BJ (cell line): ENCODE measurements at places on chromosomes 4 and X.

- no peak for DNase-seq
Observed at GRCh38 chrX:53312946-53313727, 31.8 kb upstream of the IQSEC2 start.

DNA sequence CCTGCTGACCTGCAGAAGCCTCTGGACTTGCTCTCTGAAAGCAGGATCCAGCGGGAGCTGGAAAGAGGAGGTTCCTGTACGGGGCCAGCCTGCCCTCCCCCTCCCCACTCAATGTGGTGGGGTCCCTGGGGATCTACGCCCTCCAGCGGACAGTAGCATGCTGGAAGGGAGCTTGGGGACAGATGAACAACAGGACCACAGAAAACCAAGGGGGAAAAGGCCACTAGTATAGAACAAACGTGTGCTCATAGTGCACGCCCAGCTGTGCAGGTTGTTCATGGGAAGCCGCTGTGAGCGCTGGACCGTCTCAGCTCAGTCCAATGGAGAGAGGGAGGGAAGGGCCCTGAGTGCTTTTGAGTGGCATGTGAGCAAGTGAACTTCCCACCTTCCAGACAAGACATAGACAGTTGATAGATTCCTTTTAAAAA, 15.8 kb downstream of the HMX1 start:
- no peak for DNase-seq

- no peak for DNase-seq
Observed at GRCh38 chr4:8374851-8375649, 65.5 kb downstream of the ACOX3 start.

- DNase-seq = no peak
Observed at GRCh38 chr4:138003248-138003647, 238.9 kb downstream of the SLC7A11 start.

- peak; percentile 50 for DNase-seq
Observed at GRCh38 chr4:144658903-144659302, 12.9 kb downstream of the HHIP start.

DNA sequence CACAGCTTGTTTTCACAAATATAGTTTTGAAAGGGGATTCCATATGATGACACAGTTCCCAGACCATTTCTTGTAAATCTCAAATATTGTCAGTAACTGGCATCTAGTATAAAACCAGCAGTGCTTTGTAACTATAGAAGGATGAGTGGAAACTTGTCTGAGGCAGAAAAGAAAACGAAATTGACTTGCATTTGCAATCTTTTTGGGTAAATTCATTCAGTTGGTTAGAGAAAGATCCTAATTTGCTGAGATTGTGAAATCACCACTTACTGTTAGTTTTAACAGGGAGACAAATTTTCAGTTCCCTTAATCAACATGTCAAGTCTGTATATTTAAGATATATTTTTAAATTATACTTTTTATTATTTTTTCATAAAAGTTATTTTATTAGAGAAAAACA, 71.5 kb upstream of the VEGFC start:
- DNase-seq = no peak

GRCh38 chrX:29478336-29479069, 736.9 kb upstream of the MAGEB2 start:
- no peak for DNase-seq

DNA sequence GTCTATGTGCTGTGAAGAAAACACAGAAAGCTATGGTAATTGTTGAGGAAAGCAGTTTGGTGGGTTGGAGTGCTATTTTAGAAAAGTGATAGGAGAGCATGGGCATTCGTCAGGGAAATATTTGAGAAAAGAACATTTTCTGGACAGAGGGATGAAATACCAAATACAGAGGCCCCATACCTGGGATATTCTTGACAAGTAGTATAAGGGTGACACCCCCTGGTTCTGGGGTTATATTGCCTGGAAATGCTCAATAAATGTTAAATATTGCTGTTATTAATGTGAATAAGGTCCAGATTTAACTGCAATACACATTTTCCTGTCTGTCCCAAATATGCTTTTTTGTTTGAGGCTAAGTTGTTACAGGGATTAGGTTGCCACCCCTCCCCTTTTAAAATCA, 42.9 kb downstream of the WWC2 start:
- DNase-seq = no peak

DNA sequence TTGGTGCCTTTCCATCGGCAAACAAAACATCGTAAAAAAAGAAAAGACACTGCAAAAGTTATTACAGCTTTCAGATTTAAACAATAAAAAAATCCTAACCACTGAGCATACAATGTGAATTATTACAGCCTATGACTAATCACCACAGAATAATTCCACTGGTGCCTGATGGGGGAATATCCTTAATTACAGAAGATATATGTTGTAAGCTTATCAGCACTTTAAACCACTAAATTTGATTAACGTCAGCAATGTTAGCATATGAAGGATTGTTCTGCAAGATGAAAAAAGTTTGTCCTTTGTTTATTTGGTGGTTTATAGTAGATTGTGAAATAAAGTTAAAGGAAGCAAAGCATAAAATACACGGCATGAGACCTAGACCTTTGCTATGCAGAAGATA, 210.2 kb upstream of the ADAMTS3 start:
- peak; percentile 31 for DNase-seq

- no peak for DNase-seq
Observed at GRCh38 chrX:46812445-46812844, 24.4 kb upstream of the RP2 start.

DNA sequence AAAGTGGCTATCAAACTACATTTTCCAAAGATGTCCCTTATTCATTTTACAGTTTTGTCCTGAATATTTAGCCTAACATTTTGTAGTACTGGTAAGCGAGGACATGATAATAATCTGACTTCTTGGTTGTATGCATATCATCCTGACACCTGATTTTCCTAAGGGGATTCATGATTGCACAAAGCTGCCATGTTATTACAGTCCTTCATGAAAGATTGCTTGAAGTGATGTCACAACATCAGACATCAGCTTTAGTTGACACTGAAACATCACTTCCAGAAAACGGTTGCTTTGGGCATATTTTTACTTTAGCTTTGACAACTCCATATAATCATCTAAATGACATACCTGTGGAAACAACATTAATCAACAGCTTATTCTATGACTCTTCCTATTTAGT, 188.7 kb upstream of the PABPC4L start:
- no peak for DNase-seq

DNA sequence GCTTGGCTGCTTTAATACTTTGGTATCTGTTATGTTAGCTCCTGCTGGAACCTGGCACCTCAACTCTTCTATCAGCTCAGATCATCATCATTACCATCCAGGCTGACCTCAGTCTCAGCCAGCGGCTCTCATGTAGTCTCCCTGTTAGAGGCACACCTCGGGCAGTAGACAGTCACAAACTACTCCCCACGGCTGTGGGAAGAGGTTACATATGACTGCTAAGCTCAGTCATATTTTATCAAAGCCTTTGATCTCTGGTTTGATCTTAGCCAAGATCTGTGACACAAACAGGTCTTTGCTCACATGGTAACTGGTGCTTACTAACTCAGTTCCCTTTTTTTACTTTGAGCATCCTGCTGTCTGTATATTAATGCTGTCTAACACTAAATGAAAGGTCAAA, 384.9 kb downstream of the CENPC start:
- no peak for DNase-seq

GRCh38 chr4:25795566-25796454, 67.0 kb downstream of the SEL1L3 start:
- DNase-seq = peak; percentile 50

DNA sequence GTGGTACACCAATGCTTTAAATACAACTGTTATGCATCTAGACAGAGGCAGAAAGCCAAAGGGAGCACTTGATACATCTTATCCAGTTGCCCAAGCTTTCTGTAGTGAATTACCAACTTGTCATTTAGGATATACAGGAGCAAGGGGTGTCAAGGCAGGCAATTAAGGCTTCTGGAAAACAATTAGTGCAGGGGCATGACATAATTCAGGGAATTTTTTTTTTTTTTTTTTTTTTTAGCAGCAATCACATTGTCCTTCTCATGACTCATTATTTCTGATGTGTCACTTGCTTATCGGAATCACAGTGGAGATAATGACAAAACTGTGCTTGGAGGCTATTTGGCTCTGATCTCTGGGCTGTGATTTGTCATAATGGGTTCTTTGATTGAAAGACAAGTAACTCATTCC, 259.5 kb downstream of the ARHGAP24 start:
- DNase-seq = no peak

DNA sequence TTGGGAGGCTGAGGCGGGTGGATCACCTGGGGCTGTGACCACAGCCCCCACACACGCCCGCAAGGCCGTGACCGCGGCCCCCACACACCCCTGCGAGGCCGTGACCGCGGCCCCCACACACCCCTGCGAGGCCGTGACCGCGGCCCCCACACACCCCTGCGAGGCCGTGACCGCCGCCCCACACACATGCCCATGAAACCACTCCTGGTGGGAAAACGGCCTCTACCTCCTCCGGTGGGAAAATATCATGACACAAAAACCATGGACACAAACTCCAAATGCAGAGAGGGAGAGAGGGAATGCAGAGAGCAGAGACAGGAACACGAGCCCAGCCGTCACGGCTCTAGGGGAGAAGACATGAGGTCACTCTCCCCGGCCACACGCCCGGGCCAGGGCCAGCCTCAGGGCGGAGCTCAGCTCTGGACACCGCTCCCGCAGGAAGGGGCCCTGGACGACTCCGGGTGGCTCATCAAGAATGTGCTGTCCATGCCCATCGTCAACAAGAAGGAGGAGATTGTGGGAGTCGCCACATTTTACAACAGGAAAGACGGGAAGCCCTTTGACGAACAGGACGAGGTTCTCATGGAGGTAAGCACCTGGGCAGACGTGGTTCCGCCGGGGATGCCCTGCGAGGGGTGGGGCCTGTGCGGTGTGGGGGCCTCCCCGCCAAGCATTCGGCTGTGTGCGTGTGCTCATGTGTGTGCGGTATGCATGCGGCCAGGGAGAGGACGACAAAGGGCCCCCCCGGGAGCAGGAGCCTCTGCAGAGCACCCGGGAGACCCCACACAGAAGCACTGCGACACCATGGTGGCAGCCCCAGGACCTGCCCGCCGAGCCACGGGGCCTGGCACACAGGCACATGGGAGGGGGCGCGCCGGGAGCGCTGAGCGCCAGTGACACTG, 17.4 kb downstream of the ATP5ME start:
- DNase-seq = no peak
